ENCODE measurements at places on chromosomes 3 and 15.
A peak's percentile ranks its signal among the peaks of the same experiment; 100 is the strongest.

- DNase-seq: peak; percentile 19
Observed at GRCh38 chr15:45790325-45790943, 155.6 kb downstream of the SQOR start.

- peak; percentile 73 for DNase-seq
Observed at GRCh38 chr3:171347301-171348039, 112.7 kb downstream of the TNIK start.

- no peak for DNase-seq
Observed at GRCh38 chr3:194075088-194075615, 60.8 kb upstream of the HES1 start.

DNA sequence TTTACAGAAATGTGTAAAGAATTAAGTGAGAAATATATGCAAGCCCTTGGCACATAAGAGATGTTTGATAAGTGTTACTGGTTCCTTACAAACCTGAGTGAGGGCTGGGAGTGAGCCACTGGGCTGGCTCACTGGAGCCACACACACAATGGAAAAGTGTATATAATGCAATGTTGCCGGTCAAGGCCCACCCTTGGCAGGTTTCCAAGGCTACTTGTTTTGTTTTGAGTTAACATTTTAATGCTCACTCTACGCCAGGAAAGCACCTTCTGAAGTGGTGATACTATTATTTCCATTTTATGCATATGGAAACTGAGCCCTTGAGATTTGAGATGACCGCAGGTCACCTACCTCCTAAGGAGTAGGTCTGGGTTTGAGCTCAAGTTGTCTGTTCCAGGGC, 71.8 kb upstream of the FHIT start:
- DNase-seq: no peak

DNA sequence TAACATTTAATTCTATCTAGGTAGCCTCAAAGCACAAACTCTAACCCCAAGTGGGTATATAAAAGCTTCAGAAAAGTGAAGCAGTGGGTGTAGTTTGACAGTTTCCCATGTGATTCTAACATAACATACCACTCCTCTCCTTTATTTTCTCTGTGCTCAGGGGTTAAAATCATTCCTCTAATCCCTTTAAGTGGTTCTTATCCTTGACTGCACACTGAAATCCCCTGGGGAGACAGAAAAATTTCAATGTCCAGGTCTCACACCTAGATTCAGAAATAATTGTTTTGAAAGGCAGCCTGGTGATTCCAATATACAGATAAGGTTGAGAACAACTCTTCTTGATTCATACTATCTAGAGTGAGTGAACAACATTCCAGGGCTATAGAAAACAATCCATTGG, 986.4 kb downstream of the ROBO1 start:
- no peak for DNase-seq

All from HT1080 (cell line).